ENCODE measurements at places on chromosomes 13 and 19.

DNA sequence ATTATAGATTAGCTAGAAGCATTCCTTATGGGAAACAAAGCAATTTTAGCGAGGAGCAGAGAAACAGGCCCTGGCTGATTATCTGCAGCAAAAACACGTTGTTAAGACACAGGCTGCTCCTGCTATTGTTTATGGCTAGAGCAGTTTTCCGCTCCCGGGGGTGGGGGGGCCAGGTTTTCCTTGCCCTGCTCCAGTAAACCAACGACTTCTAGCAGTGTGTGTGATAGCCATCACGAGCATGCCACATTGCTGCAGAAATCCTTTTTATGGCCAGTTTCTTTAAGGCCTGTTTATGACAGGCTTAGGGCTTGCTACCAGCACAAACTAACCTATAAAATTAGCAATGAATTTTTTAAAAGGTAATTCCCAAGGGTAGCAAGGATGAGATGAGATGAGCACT lies 18.4 kb upstream of the IL17D start:
- DNase-seq = no peak

DNA sequence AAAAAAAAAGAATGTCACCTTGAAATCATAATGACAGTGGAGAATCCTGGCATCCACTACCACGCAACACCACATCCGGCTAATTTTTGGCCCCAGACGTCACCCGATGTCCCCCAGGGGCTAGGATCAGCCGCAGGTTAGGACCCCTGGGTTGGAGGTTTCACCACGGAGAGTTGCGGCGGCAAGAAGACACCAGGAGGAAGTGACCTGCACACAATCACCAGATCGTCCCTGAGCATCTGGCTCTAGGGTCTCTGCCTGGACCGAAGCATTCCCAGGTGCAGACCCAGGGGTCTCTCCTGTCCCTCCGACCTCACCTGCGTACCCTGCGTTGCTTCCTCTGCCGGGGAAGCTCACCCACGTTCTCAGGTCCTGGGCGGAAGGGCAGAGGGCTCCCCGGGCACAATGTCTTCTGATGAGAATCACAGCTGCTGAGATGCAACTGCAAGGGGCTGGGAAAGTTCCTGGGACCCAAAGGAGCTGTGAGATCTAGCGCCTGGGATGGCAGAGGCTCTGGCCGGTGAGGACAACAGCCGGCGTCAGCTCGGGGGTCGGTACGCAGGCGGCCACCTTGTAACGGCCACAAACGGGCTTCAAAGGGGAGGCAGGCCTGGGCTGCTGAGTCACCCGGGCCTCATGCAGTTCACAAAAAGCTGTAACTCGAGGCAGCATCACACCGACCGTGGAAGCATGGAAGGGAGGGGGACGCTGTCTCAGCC lies 111.2 kb downstream of the GADD45B start:
- no peak for DNase-seq

GRCh38 chr13:52617070-52618060 lies 24.9 kb upstream of the HNRNPA1L2 start:
- peak; percentile 88 for DNase-seq

GRCh38 chr13:33816912-33817311 lies 1.0 kb upstream of the RFC3 start:
- no peak for DNase-seq

DNA sequence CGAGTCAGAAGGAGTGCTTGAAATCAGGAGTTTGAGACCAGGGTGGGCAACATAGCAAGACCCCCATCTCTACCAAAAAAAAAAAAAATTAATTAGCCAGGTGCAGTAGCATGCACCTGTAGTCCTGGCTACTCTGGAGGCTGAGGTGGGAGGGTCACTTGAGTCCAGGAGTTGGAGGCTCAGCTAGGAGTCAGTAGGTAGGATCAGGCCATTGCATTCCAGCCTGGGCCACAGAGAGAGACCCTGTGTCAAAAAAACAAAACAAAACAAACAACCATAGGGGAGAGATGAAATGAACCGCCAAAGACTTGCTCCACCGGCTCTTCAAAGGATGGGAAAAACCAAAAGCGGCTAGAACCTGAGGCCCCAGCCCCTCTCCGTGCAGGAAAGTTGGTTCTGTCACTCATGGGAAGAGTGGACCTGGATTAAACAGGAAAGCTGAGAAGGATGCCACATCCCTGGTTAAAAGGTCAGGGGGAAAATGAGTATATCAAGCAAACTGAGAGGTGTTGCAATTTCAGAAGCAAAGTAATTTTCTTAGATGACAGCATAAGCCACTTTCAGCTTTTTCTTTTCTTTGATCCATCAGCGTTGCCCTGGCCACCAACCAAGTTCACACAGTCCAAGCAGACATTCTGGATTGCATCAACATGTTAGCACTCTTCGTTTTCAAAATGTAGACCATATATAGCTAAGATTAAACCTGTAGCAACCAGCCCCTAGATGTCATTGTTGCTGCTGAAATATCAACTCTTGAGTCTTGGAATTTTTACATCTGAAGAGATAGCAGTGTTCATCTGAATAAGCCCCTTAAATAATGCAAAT lies 8.9 kb upstream of the ZNF507 start:
- DNase-seq = no peak
